ENCODE measurements at places on chromosomes 3 and 15.

GRCh38 chr15:63344731-63345390 is 36.8 kb downstream of the CA12 start:
- DNase-seq: no peak

- DNase-seq: peak; percentile 3
Observed at GRCh38 chr3:159273608-159274007, 471.8 kb downstream of the MFSD1 start.

DNA sequence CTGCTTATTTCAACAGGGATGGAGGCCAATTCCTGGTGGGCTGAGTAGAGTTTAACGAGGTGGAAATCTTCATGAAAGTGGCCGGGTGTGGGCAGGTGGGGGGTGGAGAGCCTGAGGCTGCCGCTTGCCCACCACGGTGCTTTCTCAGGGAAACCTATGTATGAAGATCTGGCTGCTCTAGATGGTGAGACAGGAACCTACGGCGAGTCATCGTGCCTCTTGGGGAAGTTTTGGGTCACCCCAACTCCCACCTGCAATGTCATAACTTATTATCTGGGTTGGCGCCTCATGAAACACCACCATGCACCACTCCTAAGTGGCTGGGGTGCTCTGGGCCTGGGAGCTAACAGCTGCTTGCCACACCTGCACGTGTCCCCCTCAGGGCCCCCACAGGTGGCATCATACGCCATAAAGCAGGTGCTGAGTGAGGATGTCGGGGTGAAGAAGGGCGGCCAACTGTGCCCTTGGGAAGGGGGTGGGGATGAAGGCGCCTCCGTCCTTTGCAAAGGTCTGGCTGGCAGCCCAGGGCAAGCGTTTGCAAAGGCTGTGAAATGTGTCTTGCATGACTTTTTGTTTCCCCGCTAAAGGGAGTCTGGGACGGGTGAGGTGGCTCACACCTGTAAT is 27.9 kb upstream of the SNRPA1 start:
- DNase-seq: no peak

- DNase-seq: no peak
Observed at GRCh38 chr15:95940431-95940985, 390.0 kb upstream of the NR2F2 start.

DNA sequence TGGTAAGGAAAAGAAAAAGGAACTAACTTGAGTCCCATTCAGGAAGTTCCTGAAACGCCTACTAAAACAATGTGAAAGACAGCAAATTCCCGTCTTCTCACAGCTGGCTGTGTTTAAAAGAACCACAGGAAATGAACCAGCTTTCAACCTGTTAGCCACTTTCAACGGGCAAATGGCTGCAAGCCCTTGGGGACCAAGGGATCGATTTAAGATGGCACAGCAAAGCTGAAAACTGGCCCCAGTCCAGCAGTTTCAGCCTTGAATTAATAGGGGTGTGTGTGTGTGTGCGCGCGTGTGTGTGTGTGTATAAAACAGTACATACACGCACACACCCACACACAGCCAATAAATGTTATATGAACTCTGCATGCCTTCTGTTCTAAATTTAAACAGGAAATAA is 168.7 kb upstream of the TMCO5A start:
- DNase-seq: no peak

DNA sequence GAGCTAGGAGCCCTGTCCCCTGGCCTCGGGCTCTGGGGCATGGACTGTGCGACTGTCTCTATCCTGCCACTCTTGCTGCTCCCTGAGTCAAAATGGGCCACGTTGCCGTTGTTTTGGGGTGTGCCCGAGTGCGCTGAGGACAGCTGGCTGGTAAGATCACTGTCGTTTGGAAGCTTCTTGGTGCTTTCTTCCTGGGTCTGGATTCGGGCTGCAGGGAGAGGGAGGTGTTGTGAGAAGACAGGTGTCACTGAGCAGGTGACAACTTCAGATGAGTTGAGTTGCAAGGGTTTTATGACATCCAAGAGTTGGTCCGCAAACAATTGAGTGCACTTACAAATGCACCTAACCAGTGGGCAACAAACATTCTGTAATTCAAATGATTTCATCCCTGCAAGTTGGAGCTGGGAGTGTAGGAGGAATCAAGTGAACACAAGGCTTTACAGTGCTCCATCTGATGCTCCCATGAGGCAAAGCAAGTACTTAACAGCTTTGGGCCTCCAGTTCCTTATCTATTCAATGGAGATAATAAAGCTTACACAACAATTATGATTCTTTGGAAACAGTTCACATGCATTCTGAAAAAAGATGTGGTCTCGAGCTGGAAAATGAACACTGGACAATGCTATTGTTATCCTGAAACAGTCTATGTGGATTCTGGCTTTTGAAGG is 11.0 kb upstream of the STARD5 start:
- no peak for DNase-seq

- DNase-seq: no peak
Observed at GRCh38 chr3:42043099-42043813, 47.9 kb upstream of the TRAK1 start.

DNA sequence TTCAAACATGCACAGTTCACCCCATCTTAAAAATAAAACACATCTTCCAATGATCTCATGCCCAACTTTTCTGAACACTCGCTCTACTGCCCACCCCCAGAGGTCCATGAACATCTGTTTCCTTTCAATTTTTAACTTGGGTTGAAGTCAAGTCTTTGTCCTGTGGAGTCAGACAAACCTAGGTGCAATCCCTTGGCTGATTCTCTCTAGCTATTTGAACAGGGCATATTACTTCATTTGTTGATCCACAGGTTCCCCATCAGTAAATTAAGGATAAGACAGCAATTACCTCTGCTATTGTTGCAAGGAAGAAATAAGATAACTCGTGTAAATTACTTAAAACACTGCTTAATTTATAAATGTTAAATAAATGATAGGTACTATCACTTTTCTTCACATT is 180.1 kb downstream of the CNTN3 start:
- no peak for DNase-seq

- DNase-seq: no peak
Observed at GRCh38 chr3:155441506-155441905, 148.0 kb upstream of the STRIT1 start.

GRCh38 chr15:62524848-62525247 is 359.8 kb upstream of the C2CD4B start:
- DNase-seq: no peak

DNA sequence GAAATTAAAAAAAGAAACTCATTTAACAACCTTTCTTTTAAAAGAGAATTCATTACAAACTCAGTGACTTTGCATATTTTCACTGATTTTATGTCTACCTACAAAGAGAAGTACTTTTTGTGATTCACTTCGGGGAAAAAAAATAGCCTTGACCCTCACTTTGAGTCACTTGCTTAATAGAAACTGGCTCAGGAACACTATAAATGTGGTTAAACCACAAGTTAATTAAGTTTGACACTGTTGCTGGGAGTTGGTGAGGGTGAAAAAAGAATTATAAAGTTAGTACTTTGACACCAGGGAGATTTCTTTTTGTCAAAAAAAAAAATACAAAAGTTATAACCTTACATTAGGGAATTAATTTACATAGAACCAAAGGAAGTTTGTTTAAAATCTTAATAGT is 810.9 kb downstream of the NR2F2 start:
- DNase-seq: no peak

DNA sequence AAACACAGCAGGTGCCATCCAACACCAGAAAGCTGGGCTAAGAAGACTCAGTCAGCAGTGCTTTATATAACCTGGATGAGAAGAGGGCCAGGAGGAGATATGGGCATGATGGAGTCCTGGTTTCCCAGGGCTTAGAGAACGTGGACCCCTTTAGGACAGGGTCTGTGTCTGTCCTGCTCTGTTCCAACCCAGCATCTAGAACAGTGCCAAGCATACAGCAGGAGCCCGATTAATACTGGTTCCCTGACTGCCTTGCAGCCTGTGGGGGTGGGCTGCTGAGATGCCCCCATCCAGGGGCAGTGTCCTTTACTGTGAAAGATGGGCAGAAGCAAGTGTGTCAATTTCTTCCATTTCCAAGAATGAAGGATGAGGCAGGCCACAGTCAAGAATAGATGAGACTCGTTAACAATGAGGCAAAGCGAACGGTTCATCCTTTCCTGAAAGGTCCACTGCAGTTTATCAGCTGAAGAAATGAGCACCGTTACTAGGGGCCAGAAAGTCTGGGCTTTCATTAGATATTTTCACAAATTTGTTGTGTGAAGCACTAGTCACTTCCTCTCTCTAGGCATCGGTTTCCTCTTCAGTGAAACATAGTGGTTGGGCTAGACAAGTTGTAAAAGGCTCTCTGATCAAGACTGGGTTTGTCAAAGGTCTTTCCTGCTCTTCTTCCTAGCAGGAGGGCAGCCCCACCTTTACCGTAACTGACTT is 72.0 kb upstream of the HERC1 start:
- no peak for DNase-seq

DNA sequence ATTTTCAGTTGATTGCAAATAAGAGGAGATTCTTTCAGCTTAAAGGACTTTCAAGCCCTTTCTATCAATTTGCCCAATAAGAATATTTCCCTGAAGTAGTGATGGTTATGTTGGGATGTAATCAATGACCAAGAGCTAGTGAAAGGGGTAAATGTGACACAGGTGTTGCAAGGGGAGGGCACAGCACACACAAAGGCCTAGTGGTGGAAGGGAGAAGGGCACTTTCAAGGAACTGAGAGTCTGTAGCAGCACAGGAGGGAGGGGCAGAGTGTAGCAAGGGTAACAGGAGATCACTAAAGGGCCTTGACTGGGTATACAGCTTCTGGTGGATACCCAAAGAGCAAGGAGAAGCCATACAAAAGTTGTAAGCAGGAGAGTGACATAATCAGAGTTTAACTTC is 217.8 kb upstream of the ARHGEF26 start:
- no peak for DNase-seq

- no peak for DNase-seq
Observed at GRCh38 chr3:124078953-124079911, 87.3 kb upstream of the ROPN1 start.

GRCh38 chr3:186213946-186214345 is 105.1 kb upstream of the ETV5 start:
- no peak for DNase-seq

All from stimulated activated CD4-positive, alpha-beta T cell treated with anti-CD3 and anti-CD28 coated beads, Interleukin-4, amount 100 ng/mL, for 4 hours (primary cell).